ENCODE measurements at places on chromosomes 16 and 17. TPM values are rescaled to one million over a fixed set of nuclear protein-coding genes. Genes with fewer than 3 reads are reported as not detected.

GRCh38 chr16:89696670-89697128 lies 4.8 kb downstream of the SPATA2L start:
- H3K36me3 ChIP-seq: peaks cover 20% of the 10 kb centered on the region
- H3K27ac ChIP-seq: no peak overlapping the region
- H3K4me1 ChIP-seq: peaks cover 16% of the 10 kb centered on the region
- H3K27me3 ChIP-seq: no peaks in the 10 kb centered on the region
- DNase-seq: no peak

Gene SEPTIN1
- total RNA-seq: not detected

Gene RAMP2
- total RNA-seq: 80.5 TPM

Gene KCNJ18
- not detected for total RNA-seq

DNA sequence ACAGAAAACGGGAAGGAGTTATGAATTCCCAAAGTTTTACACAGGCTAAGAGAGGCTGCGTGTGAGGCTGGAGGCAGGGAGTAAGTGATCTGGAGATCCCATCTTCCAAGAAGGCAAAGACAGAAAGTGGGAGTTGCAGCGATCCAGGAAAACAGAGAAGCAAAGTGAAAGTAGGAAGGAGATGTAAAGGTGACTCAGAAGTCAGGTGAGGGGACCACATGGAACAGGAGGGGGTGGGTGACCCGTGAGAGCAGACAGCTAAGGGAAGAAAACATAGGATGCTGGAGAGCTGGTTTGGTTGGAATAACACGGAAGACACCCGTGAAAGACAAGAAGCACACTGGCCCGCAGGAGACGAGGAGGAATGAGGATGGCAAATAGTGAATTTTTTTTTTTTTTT lies 1.3 kb downstream of the ALOX12 start:
- no peaks in the 10 kb centered on the region for H3K27me3 ChIP-seq
- H3K36me3 ChIP-seq: peaks cover 32% of the 10 kb centered on the region
- DNase-seq: no peak
- no peak overlapping the region for H3K27ac ChIP-seq
- H3K4me3 ChIP-seq: no peak overlapping the region
- H3K4me1 ChIP-seq: peaks cover 8% of the 10 kb centered on the region

GRCh38 chr16:892536-893255 lies 78.1 kb downstream of the LMF1 start:
- H3K4me1 ChIP-seq: no peaks in the 10 kb centered on the region
- no peak for DNase-seq
- H3K27me3 ChIP-seq: no peaks in the 10 kb centered on the region
- H3K36me3 ChIP-seq: peaks cover 24% of the 10 kb centered on the region

GRCh38 chr17:9361188-9361955 lies 214.2 kb downstream of the STX8 start:
- DNase-seq: no peak
- no peak overlapping the region for H3K27ac ChIP-seq
- no peaks in the 10 kb centered on the region for H3K4me1 ChIP-seq
- H3K27me3 ChIP-seq: no peaks in the 10 kb centered on the region
- H3K36me3 ChIP-seq: no peaks in the 10 kb centered on the region

DNA sequence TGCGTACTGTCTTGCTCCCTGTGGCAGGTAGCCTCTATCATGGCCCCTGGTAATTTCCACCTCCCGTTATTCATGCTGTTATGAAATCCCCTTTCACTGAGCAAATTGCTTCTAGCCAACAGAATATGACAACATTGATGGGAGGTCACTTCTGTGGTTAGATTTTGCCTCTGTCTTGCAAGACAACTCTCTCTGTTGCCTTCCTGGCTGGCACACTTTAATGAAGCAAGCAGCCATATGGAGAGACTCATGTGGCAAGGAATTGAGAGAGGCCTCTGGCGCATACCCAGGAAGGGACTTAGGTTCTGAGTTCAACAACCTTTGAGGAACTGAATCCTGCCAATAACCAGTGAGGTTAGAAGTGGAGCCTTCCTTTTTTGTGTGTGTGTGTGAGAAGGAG lies 51.8 kb upstream of the GPRC5B start:
- DNase-seq: no peak
- H3K36me3 ChIP-seq: no peaks in the 10 kb centered on the region
- H3K27ac ChIP-seq: no peak overlapping the region
- no peak overlapping the region for H3K4me3 ChIP-seq

DNA sequence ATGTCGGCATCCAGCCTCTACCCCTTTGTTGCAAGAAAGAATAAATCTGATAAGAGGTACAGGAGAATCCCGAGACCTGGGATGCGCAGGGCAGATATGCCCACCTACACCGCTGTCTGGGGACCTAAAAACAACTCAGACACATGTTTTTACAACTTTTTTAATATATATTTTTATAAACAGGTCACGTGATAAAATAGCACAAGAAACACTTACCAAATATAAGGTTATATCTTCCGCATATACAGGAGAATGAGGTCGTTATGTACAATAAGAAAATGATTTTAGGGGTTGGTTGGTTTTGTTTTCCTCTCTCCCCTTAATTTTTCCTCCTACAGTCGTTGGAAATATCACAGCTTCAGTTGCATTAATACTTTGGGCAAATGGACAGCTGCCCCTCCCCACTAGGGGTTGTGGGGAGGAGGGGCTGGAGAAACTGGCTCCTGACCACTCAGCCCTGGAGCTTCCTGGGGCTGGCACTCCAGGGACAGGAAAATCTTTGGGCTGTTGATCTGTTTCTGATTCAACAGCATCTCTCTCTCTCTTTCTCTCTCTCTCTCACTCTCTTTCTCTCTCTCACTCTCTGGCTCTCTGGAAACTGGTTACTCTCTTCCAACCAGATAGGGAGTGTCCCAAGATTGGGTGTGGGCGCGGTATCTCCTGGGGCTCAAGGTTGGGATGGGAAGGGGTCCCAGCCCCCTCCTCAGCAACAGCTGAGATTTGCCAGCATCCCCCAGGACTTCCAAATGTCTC lies 2.3 kb upstream of the WDR24 start:
- no peaks in the 10 kb centered on the region for H3K36me3 ChIP-seq
- H3K4me3 ChIP-seq: no peak overlapping the region
- H3K27ac ChIP-seq: no peak overlapping the region
- peaks cover 21% of the 10 kb centered on the region for H3K4me1 ChIP-seq
- H3K27me3 ChIP-seq: peaks cover 28% of the 10 kb centered on the region
- DNase-seq: no peak

Gene AHSP
- not detected for total RNA-seq

DNA sequence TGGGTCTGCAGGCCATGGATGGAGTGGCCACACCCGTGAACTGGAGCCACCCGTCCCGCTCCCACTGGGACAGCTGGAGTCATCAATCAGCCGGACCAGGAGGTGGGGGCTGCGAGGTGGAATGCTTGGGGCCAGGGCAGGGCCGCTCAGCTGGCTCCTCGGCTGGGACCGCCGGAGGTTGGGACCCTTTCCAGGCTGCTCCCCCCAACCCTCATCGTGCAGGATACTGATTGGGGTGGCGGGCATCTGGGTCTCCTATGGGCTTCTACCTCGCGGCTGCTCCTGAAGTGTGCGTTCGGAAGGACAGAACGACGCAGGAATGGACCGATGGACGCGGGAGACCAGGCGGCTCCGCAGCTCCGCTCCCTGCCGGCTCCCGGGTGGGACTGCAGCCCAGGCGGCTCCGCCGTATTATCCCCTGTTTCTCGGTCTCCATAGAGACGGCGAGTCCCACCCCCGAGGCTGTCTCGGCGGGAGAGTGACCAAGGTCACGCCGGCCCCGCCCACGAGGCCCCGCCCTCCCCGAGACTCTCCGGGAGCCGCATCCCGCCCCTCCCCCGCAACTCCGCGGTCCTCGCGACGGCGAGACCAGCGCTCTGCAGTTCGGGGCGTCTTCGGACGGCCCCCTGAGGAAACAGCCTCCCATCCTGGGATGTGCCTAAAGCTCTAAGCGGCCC lies at the start of gene TPPP3:
Gene TPPP3 (minus strand): TSS at position 388 of the 677 bp plus-strand sequence. CDS start 2,387 bp downstream, outside the sequence.
- H3K4me1 ChIP-seq: peaks cover 15% of the 10 kb centered on the region
- H3K27ac ChIP-seq: peak within 1 kb of the TSS; percentile 52
- H3K27me3 ChIP-seq: peaks cover 15% of the 10 kb centered on the region
- DNase-seq: peak; percentile 50
- no peaks in the 10 kb centered on the region for H3K36me3 ChIP-seq

Gene SCARF1
- total RNA-seq: 295 TPM

DNA sequence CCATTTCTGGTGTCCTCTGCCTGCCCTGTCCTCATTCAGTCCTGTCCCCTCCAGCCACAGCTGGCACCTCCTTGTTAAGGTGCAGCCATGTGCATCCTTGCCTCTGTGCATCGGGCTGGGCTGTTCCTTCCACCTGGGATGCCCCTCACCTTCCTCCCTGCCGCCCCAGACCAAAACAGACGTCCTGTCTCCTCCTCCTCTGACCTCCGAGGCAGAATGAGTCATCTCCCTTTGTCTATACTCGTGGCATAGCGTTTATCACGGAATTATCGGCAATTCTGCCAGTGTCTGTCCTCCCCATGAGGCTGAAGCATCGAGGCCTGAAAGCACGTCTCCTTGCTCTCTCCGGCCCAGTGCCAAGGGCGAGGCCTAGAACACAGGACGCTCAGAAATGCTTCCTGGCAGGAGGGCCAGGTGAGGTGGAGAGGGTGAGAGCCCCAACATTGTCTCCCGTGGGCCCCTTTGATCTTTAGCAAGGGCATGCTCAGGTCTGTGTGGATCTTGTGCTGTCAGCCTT lies 4.6 kb downstream of the RAI1 start:
- H3K36me3 ChIP-seq: no peaks in the 10 kb centered on the region
- H3K4me3 ChIP-seq: no peak overlapping the region
- no peaks in the 10 kb centered on the region for H3K4me1 ChIP-seq
- H3K27ac ChIP-seq: peak overlapping the region; percentile 25

Gene HID1
- total RNA-seq: 103 TPM

Gene BEAN1
- total RNA-seq: not detected

DNA sequence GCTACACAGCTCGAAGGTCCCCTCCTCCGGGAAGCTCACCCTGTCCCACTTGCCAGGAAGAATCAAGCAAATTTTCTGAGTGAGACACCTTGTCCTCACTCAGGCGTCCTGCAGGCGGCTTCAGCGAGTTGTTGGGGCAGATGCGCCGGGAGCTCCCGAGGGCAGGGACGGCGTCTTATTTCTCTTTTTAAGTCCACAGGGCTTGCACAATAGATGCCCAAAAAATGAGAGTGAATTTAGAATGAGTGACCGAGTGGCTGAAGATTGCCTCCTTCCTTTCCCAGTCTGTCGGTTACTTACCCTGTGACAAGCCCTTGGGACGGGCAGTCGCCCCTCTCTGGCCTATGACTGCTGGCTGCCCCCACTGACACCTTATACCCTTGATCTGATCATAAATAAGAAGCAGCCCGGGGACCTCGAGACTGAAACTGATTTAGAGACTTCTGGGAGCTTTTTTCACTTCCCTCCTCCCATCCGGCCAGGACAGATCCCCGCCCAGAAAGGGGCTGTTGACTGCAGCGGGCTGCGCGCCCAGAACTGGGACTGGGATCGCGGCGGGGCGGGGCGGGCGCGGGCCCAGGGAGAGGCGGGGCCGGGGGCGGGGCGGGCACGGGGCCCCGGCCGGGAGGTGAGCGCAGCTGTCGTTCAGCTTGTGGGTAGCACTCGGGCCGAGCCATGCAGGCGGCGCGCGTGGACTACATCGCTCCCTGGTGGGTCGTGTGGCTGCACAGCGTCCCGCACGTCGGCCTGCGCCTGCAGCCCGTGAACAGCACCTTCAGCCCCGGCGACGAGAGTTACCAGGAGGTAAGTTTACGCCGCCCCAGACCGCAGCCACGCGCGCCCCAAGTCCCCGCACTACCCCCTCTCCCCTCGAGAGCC lies at the start of gene TTYH2:
Gene TTYH2 (plus strand): TSS at position 659 of the 879 bp plus-strand sequence. CDS start 17 bp downstream, at position 676.
- H3K4me3 ChIP-seq: peak within 1 kb of the TSS; percentile 75
- no peaks in the 10 kb centered on the region for H3K27me3 ChIP-seq
- peaks cover 23% of the 10 kb centered on the region for H3K36me3 ChIP-seq
- peak; percentile 73 for DNase-seq
- H3K4me1 ChIP-seq: peaks cover 23% of the 10 kb centered on the region
- H3K27ac ChIP-seq: peak within 1 kb of the TSS; percentile 68

- H3K4me1 ChIP-seq: no peaks in the 10 kb centered on the region
- no peaks in the 10 kb centered on the region for H3K36me3 ChIP-seq
- H3K27me3 ChIP-seq: no peaks in the 10 kb centered on the region
- no peak for DNase-seq
- H3K27ac ChIP-seq: no peak overlapping the region
- H3K4me3 ChIP-seq: no peak overlapping the region
Measured at GRCh38 chr16:87563022-87563421, 39.3 kb upstream of the JPH3 start.

GRCh38 chr16:80743273-80743672 lies 61.1 kb downstream of the CDYL2 start:
- no peak overlapping the region for H3K4me3 ChIP-seq
- H3K27me3 ChIP-seq: no peaks in the 10 kb centered on the region
- no peak for DNase-seq
- H3K4me1 ChIP-seq: no peaks in the 10 kb centered on the region
- H3K36me3 ChIP-seq: no peaks in the 10 kb centered on the region

Gene SULT1A4
- total RNA-seq: 20.9 TPM

GRCh38 chr17:74713171-74713755 lies 540 bp upstream of the CD300LF start:
- no peak overlapping the region for H3K27ac ChIP-seq
- no peak overlapping the region for H3K4me3 ChIP-seq
- no peaks in the 10 kb centered on the region for H3K27me3 ChIP-seq
- no peaks in the 10 kb centered on the region for H3K4me1 ChIP-seq
- H3K36me3 ChIP-seq: no peaks in the 10 kb centered on the region

DNA sequence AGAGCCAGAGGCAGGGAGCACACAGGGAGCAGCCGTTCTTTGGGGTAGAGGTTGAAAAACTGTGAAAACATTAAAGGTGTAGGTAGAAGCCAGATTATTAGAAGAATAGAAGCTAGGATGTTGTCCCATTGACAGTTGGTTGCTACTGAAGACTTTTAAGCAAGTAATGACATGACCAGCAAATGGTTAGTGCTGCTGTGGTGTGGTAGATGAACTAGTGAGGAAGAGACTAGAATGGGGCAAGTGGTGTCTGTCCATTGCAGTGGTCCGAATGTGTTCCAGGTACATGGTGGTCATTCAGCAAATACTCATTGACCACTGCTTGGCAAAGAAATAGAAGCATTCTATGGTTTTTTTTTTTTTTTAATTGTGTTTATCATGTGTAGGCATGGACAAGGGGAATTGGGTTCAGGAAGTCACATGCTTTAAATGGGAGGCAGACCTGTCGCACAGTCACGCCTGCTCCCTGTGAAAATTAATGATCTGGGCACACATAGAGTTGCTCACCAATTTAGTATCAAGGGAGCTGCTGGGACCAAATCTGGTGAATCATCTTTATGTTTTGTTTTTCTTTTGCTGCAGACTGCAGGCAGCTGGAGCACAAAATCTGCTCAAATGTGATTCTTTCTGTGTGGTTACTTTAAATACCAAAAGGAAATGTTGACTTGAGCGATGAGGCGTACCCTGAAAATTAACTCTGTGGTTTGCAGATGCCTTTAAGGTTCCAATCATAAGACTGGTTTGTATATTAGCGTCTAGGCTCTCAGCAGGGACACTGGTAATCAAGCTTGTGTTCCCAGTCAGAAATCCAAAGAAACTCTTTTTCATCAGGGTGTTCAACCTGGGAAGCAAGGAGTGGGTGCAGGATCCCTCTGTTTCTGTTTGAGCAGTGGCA lies 30.7 kb downstream of the YPEL2 start:
- H3K36me3 ChIP-seq: peaks cover 6% of the 10 kb centered on the region
- peak overlapping the region; percentile 95 for H3K27ac ChIP-seq
- DNase-seq: no peak
- H3K4me3 ChIP-seq: peak overlapping the region; percentile 29

GRCh38 chr16:85544668-85545067 lies 68.5 kb upstream of the GSE1 start:
- DNase-seq: no peak
- no peaks in the 10 kb centered on the region for H3K4me1 ChIP-seq
- H3K4me3 ChIP-seq: no peak overlapping the region

Gene DHRS7C
- total RNA-seq: not detected

Measured in ascending aorta (tissue), 2 donors.